ENCODE measurements at places on chromosomes 4 and X. TPM values are rescaled to one million over a fixed set of nuclear protein-coding genes. Genes with fewer than 3 reads are reported as not detected.

GRCh38 chr4:86608757-86609375 is 14.8 kb downstream of the PTPN13 start:
- H3K27ac ChIP-seq = no peak overlapping the region
- no peak overlapping the region for H3K4me3 ChIP-seq
- H3K27me3 ChIP-seq = no peaks in the 10 kb centered on the region
- H3K4me1 ChIP-seq = no peaks in the 10 kb centered on the region

NHSL2 gene
- 8.1 TPM for total RNA-seq

ARHGAP24 gene
- total RNA-seq = not detected

- H3K4me3 ChIP-seq = no peak overlapping the region
- no peak overlapping the region for H3K27ac ChIP-seq
- H3K36me3 ChIP-seq = no peaks in the 10 kb centered on the region
- H3K27me3 ChIP-seq = no peaks in the 10 kb centered on the region
Measured at GRCh38 chrX:55312655-55313054, 47.9 kb upstream of the PAGE3 start.

DNA sequence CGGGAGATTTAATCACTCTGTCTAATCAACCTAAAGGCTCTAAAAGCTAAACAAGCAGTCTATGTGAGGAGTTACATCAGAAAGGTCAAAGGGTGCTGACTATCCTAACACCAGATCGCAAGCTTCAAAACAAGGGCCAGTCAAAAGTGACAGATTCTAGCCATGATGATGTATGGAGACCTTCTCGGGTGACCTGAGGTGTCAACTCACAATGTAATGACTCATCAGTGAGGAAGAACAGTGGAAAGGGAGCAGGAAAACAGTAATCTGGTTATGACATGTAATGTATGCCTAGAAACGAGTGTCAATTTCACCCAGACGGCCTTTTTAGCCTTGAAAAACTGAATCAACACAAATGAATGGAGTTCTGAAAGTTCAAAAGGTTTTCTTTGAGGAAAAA is 375.3 kb downstream of the IDS start:
- no peak for DNase-seq
- H3K27me3 ChIP-seq = no peaks in the 10 kb centered on the region
- no peak overlapping the region for H3K4me3 ChIP-seq
- no peaks in the 10 kb centered on the region for H3K4me1 ChIP-seq
- H3K36me3 ChIP-seq = no peaks in the 10 kb centered on the region

TBC1D9 gene
- 0.67 TPM for total RNA-seq

PHKA1 gene
- total RNA-seq = 0.29 TPM

DNA sequence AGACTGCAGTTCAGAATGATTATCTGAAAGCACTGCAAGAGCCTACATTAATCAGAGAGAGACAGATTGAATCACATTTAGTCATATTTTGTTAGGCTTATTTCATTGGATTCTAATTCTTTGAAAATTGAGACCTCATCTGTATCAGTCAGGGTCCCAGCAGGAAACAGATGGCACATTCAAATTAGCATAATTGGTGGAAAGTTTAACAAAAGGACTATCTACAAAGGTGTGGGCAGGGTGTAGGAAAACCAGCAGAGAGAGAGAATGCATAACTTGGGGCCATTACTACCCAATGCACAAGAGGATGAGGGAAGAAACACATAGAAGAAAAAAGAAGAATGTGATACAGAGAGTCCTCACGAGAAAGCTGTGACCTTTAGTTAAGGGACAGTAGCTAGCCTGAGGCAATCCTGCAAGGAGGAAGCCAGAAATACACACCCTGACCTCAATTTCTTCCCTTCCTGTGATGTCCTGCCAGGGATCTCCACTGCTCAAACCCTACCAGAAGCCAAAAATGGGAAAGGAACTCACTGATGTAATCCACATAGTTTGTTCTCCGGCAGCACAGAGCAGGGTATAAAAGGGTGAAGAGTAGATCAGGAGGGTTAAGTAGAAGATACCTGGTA is 17.7 kb upstream of the XKRX start:
- H3K27me3 ChIP-seq = no peaks in the 10 kb centered on the region
- H3K4me1 ChIP-seq = no peaks in the 10 kb centered on the region
- no peak overlapping the region for H3K4me3 ChIP-seq
- no peak for DNase-seq

CUL4B gene
- 61.0 TPM for total RNA-seq

- peaks cover 6% of the 10 kb centered on the region for H3K27me3 ChIP-seq
- H3K4me3 ChIP-seq = no peak overlapping the region
- H3K27ac ChIP-seq = no peak overlapping the region
- no peaks in the 10 kb centered on the region for H3K36me3 ChIP-seq
- no peak for DNase-seq
Measured at GRCh38 chr4:118348886-118349285, 3.9 kb downstream of the PRSS12 start.

- no peak overlapping the region for H3K27ac ChIP-seq
- no peaks in the 10 kb centered on the region for H3K27me3 ChIP-seq
- H3K36me3 ChIP-seq = peaks cover 3% of the 10 kb centered on the region
- H3K4me1 ChIP-seq = no peaks in the 10 kb centered on the region
Measured at GRCh38 chrX:152845618-152846240, 14.9 kb downstream of the NSDHL start.

DNA sequence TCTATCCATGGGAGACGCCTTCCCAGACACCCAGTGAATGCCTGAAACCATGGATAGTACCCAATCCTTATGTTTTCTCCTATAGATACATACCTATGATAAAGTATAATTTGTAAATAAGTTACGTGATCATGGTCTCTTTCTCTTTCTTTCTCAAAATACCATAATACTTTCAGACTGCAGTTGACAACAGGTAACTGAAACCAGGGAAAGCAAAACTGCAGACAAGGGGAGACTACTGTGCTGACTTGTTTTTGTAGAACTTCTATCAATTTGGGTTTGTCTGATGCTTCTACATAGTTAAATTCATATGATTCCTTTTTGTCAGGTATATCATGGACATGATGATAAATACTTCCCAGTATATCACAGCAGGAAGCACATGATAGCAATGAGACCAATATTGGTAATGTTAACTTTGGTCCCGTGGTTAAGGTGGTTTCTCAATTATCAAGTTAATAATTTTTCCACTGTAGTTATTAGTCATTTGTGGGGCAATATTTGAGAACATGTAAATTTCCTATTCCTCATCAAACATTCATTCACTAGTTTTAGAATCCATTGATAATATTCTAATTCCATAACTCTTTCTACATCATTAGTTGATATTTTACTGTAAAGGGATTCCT is 298.0 kb upstream of the TET2 start:
- no peaks in the 10 kb centered on the region for H3K36me3 ChIP-seq
- H3K4me3 ChIP-seq = no peak overlapping the region
- H3K4me1 ChIP-seq = no peaks in the 10 kb centered on the region
- H3K27me3 ChIP-seq = no peaks in the 10 kb centered on the region
- no peak for DNase-seq

- H3K27me3 ChIP-seq = no peaks in the 10 kb centered on the region
- DNase-seq = no peak
- no peaks in the 10 kb centered on the region for H3K36me3 ChIP-seq
- no peak overlapping the region for H3K4me3 ChIP-seq
Measured at GRCh38 chrX:69311936-69312670, 146.8 kb upstream of the PJA1 start.

SATL1 gene
- not detected for total RNA-seq

DNA sequence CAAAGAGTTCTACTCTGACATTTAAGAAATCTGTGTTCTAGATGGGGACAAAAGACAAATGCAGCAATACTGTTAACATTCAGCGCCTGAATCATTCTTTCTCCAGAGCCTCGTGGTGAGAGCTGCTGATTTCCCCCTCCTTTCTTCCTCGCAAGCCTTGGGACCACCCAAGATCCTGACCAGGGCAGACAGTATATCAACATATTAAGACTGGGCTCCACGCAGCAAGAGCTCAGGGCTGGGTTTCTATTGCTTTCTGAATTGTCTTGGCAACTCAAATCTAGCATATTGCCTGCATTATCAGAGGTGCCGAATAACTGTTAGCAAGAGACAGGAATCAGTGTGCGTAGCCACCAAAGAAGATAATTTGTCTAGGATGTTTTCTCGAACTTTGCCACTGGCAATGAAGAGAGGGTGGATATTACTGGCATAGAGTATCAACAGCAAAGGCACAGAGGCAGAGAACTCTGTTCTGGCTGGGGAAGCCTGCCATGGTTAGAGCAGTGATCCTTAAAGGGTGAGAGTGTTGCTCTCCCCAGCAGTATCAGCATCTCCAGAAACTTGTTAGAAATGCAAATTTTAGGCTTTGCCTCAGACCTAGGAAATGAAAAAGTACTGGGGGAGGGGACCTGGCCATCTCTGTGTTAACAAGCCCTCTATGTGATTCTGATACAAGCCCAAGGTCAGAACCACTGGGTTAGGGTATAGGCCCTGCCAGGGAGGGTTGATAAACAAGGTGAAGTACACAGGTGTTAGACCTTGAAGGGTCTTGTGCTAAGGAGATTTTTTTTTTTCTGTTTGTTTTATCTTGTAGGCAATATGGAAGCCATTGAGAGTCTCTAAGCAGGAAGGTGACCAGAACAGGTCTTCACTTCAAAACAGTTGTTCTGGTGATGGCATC is 46.2 kb upstream of the MID1IP1 start:
- H3K4me1 ChIP-seq = no peaks in the 10 kb centered on the region
- H3K4me3 ChIP-seq = no peak overlapping the region
- H3K36me3 ChIP-seq = no peaks in the 10 kb centered on the region
- no peak overlapping the region for H3K27ac ChIP-seq

GLOD5 gene
- total RNA-seq = not detected

GRCh38 chr4:82421796-82422560 is 8.3 kb downstream of the HNRNPDL start:
- peaks cover 19% of the 10 kb centered on the region for H3K4me1 ChIP-seq
- peaks cover 44% of the 10 kb centered on the region for H3K36me3 ChIP-seq
- no peak for DNase-seq

FDCSP gene
- total RNA-seq = not detected

DNA sequence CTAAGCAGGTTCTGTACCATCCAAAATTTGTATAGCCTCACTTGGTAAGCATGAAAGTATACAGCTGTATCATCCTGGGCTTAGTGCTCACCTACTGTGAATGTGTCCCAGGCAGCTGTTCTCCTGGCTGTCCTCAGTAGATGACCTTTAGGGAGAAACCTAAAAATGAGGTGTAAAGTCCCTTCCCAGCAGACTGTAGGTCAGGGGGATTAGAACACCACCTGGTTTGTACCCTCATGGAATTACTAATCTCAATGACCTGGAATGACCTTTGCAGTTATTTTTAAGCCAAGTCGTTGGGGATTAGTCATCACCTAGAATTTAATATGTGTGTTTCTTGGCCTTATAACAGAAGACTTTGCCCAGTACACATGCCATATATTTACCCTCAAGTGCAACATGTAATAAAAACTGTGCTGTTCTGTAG is 39.1 kb upstream of the MBTPS2 start:
- H3K27me3 ChIP-seq = no peaks in the 10 kb centered on the region
- H3K27ac ChIP-seq = no peak overlapping the region

DNA sequence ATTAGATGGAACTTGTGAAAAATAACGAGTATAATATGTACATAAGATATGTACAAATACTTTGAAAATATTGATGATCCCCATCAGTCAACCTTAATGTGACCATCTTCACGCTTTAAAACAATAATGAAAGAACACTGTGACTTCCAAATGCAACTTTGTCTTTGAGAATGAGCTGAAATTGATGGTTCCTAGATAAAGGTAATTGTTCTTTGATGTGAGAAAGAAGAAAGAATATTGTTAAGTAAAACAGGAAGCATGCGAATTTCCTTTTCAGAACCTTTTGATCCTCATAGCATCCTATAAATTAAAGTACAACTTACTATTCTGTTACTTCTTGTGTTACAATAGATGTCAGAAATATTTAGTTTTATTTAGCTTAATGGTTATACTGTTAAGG is 22.2 kb downstream of the IL2 start:
- H3K27me3 ChIP-seq = no peaks in the 10 kb centered on the region
- no peak for DNase-seq

- H3K36me3 ChIP-seq = no peaks in the 10 kb centered on the region
- no peak overlapping the region for H3K27ac ChIP-seq
- no peaks in the 10 kb centered on the region for H3K4me1 ChIP-seq
- no peaks in the 10 kb centered on the region for H3K27me3 ChIP-seq
- H3K4me3 ChIP-seq = no peak overlapping the region
Measured at GRCh38 chrX:133654811-133655210, 239.5 kb upstream of the GPC4 start.

DNA sequence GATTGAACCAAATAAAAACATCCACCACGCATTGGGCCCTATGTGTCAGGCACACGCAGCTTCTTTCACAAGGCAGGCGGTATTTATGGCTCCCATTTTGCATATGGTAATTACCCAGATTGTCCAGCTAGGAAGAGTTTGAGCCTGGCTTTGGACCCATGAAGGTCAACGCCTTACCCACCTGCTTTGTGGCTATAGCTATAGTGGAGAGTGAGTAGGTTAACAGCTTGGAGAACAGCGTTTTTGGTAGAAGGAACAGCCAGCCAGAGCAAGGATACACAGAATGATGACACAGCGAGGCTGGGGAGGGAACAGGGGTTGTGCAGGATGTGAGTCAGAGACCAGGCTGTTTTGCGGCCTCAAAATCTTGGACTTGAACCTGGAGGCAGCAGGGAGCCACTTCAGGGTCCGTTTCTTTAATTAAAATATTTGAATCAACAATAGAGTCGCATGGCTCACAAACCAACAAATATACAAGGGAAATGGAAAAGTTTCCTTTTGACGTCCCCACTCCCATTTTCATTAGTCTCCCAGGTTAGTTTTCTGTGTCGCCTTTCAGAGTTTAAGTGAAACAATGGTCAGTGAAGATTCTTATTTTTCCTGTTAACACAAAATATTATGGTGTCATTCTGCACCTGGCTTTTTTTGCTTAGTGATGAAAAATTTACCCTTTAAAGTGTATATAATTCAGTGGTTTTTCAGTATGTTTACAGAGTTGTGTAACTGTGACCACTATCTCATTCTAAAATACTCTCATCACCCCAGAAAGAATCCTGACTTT is 118.2 kb upstream of the STX18 start:
- no peak for DNase-seq
- H3K4me3 ChIP-seq = no peak overlapping the region
- no peaks in the 10 kb centered on the region for H3K4me1 ChIP-seq
- no peaks in the 10 kb centered on the region for H3K27me3 ChIP-seq
- no peak overlapping the region for H3K27ac ChIP-seq
- H3K36me3 ChIP-seq = no peaks in the 10 kb centered on the region

MAGEA11 gene
- not detected for total RNA-seq

UBL4A gene
- 41.3 TPM for total RNA-seq

DNA sequence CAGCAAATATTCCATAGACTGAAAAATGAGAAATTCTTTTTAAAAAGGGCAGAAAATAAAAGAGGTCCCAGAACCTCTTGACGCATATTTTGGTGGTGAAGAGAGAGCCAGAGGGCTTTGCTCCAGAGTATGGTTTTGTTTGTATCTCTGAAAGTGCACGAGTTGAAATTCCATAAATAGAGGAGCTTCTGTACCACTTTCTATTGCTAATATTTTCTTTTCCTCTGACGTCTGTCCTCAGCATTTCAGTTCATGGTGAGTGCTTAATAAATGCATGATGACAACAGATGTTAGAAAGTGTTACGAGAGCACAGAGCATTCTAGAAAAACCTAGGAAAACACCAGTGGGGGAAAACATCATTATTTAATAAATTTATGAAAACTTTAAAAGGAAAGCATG is 145.6 kb downstream of the AMELX start:
- H3K27me3 ChIP-seq = no peaks in the 10 kb centered on the region
- no peaks in the 10 kb centered on the region for H3K36me3 ChIP-seq
- no peak for DNase-seq
- no peaks in the 10 kb centered on the region for H3K4me1 ChIP-seq

Measured in CD4-positive, alpha-beta memory T cell (primary cell).